Thymus (tissue), 14 donors: ENCODE measurements at places on chromosomes 3 and 15. TPM values are rescaled to one million over a fixed set of nuclear protein-coding genes. Genes with fewer than 3 reads are reported as not detected.

TGM4 gene
- polyA plus RNA-seq = 0.62 TPM

SV2B gene
- polyA plus RNA-seq = 1.7 TPM

CCR9 gene
- 133 TPM for polyA plus RNA-seq

ASB14 gene
- not detected for polyA plus RNA-seq

FMN1 gene
- 24.8 TPM for polyA plus RNA-seq

GRCh38 chr3:186237915-186238314, 124.1 kb downstream of the DGKG start:
- DNase-seq = no peak
- H3K27me3 ChIP-seq = no peaks in the 10 kb centered on the region
- H3K4me3 ChIP-seq = no peak overlapping the region

DNA sequence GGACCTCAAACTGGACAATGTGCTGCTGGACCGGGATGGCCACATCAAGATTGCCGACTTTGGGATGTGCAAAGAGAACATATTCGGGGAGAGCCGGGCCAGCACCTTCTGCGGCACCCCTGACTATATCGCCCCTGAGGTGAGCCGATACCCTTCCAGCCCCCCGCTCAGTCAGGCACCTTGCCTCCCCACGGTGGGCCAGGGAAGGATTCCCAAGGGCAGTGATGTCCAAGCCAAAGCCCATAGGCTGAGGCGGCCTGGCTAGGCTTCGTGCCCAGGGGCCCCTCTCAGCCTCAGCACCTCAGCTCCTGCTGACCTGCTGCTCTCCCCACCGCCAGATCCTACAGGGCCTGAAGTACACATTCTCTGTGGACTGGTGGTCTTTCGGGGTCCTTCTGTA, 27.7 kb downstream of the PRKCD start:
- H3K4me1 ChIP-seq = peaks cover 23% of the 10 kb centered on the region
- no peaks in the 10 kb centered on the region for H3K27me3 ChIP-seq
- no peak overlapping the region for H3K27ac ChIP-seq
- H3K4me3 ChIP-seq = no peak overlapping the region
- H3K36me3 ChIP-seq = peaks cover 47% of the 10 kb centered on the region
- DNase-seq = no peak

- H3K4me1 ChIP-seq = no peaks in the 10 kb centered on the region
- no peak overlapping the region for H3K4me3 ChIP-seq
- H3K27ac ChIP-seq = no peak overlapping the region
- H3K27me3 ChIP-seq = peaks cover 30% of the 10 kb centered on the region
These were observed 944 bp downstream of the SLITRK3 start for GRCh38 chr3:165195241-165195639.

- no peak overlapping the region for H3K27ac ChIP-seq
- no peaks in the 10 kb centered on the region for H3K36me3 ChIP-seq
- H3K4me1 ChIP-seq = peaks cover 2% of the 10 kb centered on the region
- no peak overlapping the region for H3K4me3 ChIP-seq
- H3K27me3 ChIP-seq = peaks cover 51% of the 10 kb centered on the region
These were observed 82.7 kb downstream of the TLE3 start for GRCh38 chr15:70014860-70015490.

DNA sequence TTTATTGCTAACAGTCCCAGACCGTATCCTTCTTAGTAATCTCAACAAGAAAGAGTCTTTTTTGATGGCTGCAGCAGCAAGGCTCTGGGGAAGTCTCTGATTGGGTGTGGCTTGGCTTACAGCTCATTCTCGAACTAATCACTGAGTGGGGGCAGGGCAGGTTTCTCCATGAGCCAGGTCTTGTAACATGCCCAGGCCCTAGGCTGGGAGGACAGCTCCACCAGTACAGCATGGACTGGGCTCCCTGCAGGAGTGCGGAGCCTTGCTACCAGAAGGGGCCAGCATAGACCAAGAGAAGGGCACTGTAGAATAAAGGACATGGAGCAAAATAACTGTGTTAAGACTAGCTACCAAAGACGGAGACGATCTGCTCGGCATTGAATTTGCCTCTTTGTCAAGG, 7.2 kb downstream of the CD276 start:
- H3K27me3 ChIP-seq = peaks cover 7% of the 10 kb centered on the region
- H3K4me3 ChIP-seq = no peak overlapping the region
- DNase-seq = no peak
- H3K36me3 ChIP-seq = no peaks in the 10 kb centered on the region
- H3K27ac ChIP-seq = no peak overlapping the region
- no peaks in the 10 kb centered on the region for H3K4me1 ChIP-seq

DNA sequence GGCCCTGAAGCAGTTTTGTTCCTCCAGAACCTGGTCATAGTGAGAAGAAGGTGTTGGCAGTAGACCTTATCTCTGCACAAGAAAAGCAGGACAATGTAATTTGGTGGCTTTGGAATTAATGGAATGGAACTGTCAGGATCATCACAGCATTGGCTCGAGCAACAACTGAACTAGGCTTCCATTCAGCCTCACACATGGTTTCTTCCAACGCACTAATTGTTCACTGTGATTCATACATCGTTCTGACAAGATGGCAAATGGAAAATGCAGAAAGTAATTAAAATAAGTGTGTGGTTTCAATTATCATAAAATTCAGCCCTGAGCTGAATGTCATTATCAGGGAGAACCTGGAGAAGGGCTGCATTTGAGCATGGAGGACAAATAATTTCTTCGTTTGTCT, 80.6 kb downstream of the MFSD1 start:
- no peak overlapping the region for H3K27ac ChIP-seq
- DNase-seq = no peak
- no peaks in the 10 kb centered on the region for H3K4me1 ChIP-seq
- H3K27me3 ChIP-seq = no peaks in the 10 kb centered on the region
- H3K36me3 ChIP-seq = no peaks in the 10 kb centered on the region

GRCh38 chr3:30461311-30461710, 145.1 kb upstream of the TGFBR2 start:
- H3K4me1 ChIP-seq = no peaks in the 10 kb centered on the region
- no peaks in the 10 kb centered on the region for H3K27me3 ChIP-seq
- no peak overlapping the region for H3K4me3 ChIP-seq
- no peak for DNase-seq
- H3K27ac ChIP-seq = no peak overlapping the region

DNA sequence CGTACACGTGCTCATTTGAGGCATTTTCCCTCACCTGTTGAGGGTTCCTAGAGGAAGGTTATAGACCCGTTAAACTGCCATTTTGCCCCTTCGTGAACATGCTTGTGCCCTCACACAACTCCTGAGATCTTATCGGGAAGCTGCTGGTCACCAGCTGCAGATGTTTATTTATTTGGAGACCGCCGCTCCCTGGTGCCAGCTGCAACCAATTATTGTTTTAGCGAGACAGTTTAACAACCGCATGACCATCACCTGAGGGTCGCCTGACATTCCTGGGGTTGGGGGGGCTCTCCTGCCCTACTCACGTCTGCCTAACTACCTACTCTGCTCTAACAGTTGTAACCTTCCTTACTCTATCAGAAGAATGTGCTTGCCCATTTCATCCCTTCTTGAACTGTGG, 292.5 kb downstream of the MCTP2 start:
- DNase-seq = no peak
- no peak overlapping the region for H3K27ac ChIP-seq
- H3K4me3 ChIP-seq = no peak overlapping the region
- H3K36me3 ChIP-seq = no peaks in the 10 kb centered on the region
- H3K4me1 ChIP-seq = no peaks in the 10 kb centered on the region

- no peaks in the 10 kb centered on the region for H3K27me3 ChIP-seq
- no peak for DNase-seq
- H3K36me3 ChIP-seq = no peaks in the 10 kb centered on the region
- no peak overlapping the region for H3K27ac ChIP-seq
These were observed 775.3 kb upstream of the ARPP21 start for GRCh38 chr3:34864011-34864410.
